ENCODE measurements at places on chromosomes 5 and 9.

- no peak for DNase-seq
Measured at GRCh38 chr9:34665067-34665380, 2.6 kb upstream of the CCL27 start.

DNA sequence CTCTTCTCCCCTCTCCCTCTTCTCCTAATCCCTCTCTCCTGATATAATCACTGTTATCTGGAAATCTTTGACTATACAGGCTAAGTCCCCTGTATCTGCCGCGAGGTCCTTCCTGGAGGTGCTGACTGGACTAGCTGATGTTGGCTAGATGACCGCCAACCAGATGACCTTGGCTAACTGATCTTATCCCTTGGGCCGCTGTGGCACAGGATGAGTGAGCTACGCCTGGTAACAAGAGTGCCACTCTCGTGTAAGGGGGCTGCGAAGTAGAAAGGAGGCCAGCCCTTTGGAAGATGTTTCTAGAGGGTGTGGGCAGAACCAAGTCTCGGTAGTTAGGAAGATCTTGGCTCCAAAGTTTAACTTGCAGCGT is 345 bp upstream of the PRRC1 start:
- no peak for DNase-seq

DNA sequence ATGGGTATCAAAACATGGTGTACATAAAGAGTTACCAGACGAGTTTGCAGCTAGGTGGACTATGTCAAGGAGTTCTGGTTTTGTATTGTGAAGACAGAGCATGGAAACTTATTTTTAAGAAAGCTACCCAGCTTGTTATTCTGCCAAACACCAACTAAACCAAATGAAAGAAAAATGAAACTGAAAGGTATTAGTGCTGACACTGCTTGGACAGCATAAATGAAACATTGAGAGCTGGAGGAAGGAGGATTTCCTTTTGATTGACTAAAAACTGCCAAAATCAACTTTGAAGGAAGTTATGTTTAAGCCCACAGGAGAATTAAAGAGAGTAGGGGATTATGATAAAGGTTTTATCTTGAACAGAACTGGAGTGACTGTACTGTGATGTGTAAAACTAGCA is 766.2 kb downstream of the PTPRD start:
- DNase-seq: no peak

DNA sequence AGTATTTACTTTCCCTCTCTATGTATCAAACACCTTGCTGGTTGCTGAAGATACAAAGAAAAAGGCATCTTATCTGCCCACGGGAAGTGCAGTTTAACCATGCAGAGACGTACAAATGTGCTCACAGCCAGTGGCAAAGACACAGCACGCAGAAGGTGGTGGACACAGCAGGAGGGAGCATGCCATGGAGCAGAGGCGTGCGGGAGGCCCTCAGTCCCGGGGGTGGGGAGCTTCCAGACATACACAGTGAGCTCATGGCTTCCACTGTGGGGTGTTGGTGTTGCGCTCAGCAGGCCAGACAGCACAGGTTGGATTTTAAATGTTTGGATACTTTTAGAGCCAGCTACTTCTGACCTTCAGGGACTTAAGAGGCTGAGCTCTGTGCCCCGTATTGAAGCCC is 8.8 kb upstream of the BARX1 start:
- DNase-seq: no peak

DNA sequence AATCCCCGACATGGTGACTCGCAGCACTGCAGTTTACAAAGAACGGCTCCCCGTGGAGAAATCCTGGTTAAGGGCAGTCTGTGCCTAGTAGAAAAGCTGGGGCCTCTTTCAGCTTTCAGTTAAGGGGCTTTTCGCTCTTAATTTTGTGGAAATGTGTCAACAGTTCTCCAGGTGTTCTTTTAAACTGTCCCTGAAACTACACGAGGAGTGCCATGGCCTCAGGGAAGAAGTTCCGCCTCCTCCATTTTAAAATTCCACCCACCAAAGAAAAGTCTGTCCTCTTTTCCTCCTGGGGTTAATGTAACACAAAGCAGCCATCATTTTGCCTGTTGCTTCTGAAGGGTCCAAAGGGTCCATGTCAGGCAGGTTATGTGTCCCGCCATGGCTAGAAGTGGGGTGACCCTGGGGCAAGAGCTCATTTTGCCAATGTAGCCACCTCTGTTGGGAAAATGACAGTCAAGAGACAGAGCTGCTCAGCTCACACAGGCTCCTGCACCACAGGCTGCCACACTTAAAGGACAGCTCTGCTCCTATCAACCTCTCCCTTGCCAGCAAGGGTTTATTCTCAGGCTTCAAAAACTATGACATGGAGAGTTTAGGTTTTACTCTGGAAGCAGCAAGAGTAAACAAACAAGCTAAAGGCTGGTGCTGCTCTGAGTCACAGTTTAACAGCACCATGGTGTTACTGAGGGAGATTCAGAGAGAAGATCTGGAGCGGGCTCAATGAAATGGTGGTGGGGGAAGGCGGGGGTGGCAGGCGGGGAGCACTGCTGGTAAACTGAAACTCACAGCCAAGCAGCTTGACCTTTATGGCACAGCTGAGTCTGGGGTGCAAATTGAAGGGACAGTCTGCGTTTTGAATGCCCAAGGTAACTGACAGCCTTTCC is 3.2 kb downstream of the WHRN start:
- no peak for DNase-seq

- no peak for DNase-seq
Measured at GRCh38 chr5:39762761-39763160, 338.0 kb upstream of the DAB2 start.

- DNase-seq: no peak
Measured at GRCh38 chr5:131475541-131475941, 159.5 kb downstream of the RAPGEF6 start.

- no peak for DNase-seq
Measured at GRCh38 chr5:80782626-80783025, 127.8 kb upstream of the DHFR start.

- peak; percentile 26 for DNase-seq
Measured at GRCh38 chr5:122102825-122103224, 24.8 kb upstream of the LOX start.

DNA sequence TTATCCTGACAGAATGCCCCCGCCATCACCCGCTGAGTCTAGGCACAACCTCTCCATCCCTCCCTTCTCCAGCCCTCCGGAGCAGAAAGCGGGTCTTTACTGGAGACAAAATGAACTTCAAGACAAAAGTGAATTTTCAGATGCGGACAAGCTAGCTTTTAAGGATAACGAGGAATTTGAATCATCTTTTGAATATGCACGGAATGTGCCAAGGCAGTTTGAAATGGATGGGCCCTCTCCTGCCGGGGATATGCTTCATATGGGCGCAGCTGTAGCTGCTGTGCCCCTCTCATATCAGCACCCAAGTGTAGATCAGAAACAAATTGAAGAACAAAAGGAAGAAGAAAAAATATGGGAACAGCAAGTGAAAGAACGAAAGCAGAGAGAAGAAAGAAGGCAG is 37.5 kb downstream of the CPLANE1 start:
- no peak for DNase-seq

DNA sequence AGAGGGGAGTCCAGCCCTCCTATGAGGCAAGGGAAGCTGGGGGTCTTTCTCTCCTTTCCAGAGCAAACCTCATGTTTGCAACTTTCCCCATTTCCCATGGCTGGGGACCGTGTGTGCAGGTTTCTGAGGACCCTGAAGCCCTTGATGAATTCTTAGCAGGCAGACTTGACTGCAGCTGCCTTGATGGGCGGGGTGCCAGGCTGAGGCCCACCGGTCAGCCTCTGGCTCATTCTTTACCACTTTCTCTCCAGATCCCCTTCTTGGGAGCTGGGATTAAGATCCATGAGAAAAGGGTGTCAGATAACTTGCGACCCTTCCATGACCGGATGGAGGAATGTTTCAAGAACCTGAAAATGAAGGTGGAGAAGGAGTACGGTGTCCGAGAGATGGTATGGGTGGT is 30.0 kb upstream of the FOXI1 start:
- DNase-seq: no peak

GRCh38 chr9:19469271-19469670 is 60.5 kb downstream of the ACER2 start:
- DNase-seq: no peak

DNA sequence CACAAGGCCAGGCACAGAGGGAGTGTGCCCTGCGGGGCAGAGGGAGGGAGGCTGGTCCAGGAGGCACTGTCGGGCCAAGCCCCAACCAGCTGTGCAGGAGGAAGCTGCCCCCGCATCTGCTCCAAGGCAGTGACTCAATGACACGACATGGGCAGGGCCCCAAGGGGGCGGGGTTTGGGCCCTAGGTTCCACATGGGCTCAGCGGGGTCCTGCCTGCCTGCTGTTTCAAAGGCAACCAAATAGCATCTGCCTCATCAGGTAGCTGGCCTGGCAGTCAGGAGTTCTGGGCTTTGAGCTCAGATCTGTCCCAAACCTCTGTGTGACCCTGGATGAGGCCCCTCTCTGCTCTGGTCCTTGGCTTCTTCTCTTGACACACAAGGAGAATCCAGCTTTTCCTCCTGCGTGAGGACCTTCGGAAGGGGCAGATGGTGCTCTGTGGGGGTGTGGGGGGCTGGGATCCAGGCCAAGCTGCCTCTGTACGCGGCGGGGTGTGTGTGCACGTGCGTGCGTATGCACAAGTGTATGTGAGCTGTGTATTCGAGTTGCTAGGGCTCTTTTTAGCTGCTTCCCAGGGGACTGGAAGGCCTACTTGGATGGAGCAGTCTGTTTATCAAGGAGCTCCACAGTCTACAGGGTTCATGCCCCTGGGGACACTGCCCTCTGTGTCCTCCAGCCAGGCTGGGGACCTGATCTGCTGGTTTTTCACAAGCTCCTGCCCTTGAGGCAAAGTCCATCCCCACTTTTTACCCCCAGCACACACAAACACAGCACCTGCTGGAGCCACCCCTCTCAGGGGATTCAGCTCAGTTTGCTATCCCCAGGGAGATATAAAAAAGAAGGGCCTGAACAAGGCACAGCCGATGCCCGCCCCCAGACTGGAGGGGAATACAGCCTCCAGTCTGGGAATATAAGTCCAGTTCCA is 138.9 kb downstream of the RGS3 start:
- no peak for DNase-seq

DNA sequence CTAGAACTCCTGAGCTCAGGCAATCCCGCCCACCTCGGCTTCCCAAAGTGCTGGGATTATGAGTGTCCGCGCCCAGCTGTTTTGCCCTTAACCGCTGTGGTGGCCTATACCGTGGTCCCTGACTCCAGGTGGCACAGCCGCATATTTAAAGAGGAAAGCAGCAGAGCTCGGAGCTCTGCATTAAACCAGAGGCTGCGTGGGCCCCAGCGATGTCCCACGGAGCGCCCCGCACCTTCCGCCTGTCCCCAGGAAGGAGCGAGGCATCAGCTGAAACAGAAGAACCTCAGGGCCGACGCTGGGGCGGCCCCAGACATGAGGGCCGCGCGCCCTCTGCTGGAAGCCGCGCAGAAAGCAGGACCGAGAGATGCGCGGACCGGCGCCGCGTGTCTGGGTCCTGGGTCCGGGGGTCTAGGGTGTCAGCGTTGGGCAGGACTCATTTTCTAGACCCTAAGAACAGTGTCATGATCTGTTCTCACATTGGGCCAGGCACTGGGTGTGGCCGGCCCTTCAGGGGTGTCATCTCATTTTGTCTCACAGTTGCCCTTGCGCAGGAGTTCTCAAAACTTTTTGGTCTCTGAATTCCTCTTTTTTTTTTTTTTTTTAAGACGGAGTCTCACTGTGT is 37.7 kb downstream of the LAMC3 start:
- DNase-seq: peak; percentile 13

DNA sequence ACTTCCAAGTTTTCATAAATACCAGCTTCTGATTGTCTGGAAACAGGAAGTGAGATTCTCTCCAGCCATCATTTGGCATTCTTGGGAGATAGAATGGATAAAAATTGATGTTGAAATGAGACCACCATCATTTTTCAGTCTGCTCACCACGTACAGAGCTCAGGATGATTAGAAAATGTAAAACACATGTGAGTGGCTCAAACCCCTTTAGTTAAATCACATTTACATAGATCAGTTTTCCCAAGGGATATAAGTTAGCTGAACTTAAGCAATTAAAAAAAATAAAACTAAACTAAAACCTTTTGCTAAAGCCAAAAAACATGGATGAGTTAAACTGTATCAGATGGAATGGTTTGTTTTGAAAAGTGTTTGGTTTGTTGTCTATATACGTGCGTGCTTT is 37.1 kb upstream of the GDNF start:
- no peak for DNase-seq

GRCh38 chr9:95505717-95506427 is 10.9 kb downstream of the PTCH1 start:
- DNase-seq: no peak

DNA sequence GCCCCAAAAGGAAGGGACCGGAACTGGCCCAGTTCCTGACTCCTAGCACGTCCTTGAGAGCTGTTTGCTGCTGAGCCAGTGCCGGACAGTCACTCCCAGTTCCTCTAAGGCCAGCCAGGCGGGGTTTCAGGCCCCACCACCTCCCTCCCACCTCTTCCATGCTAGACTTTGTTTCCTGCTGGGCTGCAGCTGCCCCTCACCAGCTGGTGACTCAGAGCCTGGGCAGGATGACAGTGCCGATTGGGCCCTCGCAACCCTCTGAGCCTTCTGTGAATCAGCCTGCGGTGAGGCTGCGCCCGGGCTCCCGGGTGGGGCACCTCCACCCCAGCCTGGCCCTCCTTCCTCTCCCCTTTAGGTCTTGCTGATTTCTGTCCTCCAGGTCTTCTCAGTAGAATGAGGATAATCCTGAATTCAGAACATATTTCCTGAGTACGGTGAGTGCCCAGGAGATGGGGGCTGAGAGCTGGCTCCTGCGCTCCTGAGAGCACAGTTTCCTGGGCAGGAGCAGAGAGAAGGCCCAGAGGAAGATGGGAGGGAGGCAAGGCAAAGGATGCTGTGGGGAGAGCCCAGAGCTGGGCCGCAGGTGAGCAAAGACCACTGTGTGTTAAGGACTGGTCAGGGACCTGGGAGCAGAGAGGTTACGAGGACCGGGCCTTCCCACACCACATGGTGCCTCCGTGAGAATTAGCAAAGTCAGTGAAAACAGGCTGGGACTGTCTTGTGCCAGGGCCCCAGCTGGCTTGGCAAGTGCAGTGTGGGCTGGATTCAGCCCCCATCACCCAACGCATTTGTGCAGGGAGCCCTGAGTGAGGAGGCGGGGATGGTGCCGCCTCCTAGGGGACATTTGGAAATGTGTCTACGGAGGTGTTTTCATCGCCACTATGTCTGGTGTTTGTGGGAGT is 32.9 kb upstream of the STXBP1 start:
- peak; percentile 89 for DNase-seq

DNA sequence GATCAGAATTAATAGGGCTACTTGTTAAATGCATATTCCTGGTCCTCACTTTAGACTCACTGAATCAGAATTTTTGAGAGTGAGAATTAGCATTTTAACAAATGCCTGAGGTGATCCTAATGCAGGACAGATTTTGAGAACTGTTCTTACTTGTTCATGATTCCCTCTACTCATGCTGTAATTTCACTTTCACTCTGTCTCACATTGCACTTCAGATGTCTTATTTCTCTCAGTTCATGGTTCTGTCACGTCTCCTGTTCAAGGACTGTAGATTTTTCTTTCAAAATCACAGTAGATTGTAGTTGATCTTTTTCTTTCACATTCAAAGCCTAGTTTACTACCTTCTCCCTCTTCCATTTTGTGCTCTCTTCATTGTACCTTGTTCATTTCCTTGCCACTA is 54.3 kb downstream of the ADGRV1 start:
- DNase-seq: no peak

GRCh38 chr9:135046739-135047350 is 40.6 kb upstream of the OLFM1 start:
- DNase-seq: no peak
